ENCODE measurements at places on chromosomes 3 and 15.

GRCh38 chr3:140203510-140203909 lies 268.5 kb downstream of the CLSTN2 start:
- peak; percentile 57 for DNase-seq

DNA sequence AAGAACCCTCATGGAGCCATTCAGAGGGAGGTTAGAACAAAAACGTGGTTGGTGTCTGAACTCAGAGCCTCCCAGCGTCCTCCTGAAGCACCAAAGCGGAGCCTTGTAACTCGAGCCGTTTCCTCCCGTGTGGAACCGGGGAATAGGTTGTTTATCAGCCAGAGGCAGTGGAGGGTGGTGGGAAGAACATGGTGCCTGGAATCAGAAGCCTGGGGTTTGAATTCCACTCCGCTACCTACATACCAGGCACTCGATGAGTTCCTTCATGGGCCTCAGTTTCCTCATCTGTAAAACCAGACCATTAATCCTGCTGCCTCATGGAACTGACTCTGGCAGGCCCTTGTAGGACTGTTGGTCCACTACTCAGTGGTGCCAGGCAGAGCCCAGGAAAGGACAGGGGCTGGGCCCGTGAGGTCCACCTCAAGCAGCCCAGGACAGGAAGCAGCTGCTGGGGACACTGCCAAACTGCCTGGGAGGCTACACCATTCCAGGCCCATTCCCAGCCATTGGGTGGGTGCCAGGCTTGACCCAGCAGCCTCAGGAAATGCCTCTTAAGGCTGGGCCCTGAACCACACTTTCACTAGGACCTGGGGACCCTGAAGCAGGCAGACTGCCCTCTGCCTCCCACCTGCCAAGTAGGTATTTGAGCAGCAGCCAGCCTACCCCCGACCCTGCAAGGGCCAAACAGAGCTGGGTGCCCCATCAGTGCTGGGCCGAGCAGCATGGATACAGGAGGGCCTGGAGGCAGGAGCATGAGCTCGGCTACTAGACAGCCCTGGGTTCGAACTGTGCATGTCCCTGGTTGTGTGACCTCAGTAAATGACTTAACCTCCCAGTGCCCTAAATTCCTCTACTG lies 33.4 kb downstream of the PRKCD start:
- peak; percentile 4 for DNase-seq

DNA sequence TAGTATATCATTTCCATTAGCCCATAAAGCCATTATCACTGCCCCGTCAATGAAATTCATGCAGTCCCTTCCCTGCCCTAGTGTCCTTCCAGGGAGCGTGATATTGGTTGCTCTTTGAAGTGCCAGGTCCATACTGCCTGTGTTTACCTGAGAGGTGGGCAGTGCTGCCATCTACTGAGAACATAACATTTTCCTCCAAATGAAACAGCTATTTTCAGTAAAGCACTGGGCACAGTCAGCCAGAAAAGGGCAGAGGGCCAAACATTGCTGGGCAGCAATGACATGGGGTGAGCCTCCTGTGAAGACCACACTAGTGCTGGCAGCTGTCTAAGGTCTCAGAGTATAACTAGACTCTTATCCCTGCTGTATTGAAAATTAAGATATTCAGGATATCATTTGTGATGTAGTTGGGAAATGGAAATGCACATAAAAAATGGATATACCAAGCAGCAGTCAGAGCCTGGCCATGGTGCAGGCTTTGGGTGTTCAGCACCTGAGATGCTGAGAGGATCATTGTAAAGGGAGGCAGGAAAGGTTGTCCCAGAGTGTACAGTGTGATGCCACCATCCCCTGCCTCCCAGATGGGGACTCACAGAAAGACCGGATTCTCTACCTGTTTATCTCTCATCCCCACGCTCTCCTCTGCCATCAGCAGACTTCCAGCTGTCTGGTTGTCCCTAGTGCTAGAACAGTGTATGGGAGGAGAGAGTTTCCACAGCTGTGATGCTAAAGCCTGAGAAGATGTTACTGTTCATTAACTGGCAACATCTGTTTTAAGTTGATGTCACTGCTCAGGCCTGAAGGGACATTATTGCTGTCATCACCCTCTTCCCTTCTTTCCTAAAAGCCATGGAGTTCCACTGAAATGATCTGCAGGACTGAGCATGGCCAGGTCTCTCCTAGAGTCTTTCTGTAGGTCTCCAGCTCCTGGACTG lies 108.8 kb downstream of the ARNT2 start:
- no peak for DNase-seq

- no peak for DNase-seq
These were observed 97.1 kb downstream of the ERC2 start for GRCh38 chr3:56370991-56371775.

DNA sequence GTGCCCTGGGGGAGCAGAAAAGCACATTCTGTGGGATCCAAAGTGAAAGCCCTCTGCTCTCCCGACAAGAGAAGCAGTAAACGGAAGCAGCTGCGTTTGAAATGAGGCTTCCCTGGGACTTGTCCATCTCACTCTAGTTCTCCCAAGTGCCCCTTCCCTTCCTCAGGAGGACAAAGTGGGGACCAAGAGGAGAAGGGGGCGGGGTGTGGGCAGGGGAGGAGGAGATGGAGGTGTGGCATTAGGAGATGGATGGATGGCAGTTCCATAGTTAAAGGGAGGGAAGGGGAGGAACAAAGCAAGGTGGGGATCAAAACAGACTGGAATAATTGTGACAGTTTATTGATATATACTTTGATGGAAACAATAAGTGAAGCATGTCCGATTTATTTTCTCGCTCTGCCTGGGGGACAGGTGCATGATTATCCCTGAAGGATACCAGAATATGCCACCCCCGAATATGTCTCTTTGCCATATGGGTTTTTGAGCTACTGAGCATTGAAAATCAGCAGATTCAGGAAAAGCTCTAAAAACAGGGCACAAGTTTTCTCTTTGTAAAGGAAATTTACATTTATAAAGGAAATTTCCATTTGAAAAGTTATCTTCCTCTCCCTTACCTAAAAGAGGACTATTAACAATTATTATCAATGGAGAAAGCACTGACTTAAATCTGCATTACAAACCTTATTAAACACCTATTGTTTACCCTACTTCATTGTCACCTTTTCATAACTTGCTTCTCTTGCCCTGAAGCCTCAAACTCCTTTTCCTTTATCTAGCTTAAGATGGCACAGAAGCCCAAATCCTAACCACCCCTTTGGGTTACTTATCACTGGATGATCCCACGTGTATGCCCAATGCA lies 58.9 kb upstream of the DAZL start:
- no peak for DNase-seq

- DNase-seq, result no peak
These were observed 355.7 kb downstream of the SOX2 start for GRCh38 chr3:182067423-182067822.
